ENCODE measurements at places on chromosomes 7 and 10.

GRCh38 chr7:32500922-32501341 is 5.6 kb downstream of the AVL9 start:
- no peak for DNase-seq

GRCh38 chr10:129637010-129637409 is 170.0 kb downstream of the MGMT start:
- no peak for DNase-seq

DNA sequence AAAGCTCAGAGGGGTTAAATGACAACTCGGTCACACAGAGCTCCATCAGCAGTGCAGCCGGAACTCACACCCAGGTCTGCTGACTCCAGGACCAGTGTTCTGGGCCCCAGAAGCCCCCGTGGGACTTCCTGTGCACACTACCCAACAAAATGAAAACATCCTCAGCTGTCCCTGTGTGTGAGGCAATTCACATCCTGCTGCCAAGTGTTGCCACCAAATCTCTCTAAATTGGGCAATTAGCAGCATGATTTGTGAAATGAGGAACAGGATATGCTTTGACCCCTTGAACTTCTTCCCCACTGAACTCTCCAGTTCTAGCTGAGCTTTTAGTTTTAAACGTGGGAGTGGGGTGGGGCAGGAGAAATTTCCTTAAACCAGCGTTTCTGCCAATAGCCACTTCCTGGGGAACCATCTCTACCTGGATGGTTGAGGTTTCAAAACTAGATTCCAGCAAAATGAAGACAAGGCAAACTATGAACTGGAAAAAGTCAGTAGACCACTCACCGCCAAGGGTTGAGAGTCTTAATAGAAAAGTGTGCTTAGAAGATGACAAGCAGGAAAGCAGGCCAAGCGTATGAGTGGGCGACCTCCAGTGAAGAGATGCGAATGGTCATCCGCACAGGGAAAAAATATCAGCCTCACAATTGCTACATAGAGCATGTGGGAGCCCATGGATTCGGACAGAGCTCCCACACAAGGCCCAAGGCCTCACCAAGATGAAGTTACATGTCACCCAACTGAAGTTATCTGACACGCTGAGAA is 51.9 kb upstream of the CHST15 start:
- no peak for DNase-seq

- DNase-seq = no peak
These were observed 26.9 kb downstream of the TWIST1 start for GRCh38 chr7:19090526-19090925.

GRCh38 chr10:44963772-44964633 is 4.4 kb downstream of the RASSF4 start:
- DNase-seq = no peak

DNA sequence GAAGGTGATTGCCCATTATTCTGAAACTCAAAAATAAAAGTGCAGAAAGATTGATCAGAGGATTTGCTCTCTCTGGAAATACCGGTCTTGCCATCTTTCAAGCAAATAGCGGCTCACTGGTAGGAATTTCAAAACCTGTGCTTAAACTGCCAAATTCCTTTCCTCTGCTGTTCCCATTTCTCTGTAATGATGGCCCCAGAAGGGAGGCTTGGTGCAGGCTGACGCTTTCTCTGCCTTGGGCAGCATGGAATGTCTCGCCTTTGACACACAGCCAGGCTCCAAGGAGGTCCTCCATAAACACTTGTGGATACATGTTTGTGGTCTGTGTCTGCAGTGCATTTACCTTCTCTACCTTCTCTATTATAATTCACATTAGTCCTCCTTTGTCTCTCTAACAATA is 146.8 kb downstream of the HIBADH start:
- no peak for DNase-seq

DNA sequence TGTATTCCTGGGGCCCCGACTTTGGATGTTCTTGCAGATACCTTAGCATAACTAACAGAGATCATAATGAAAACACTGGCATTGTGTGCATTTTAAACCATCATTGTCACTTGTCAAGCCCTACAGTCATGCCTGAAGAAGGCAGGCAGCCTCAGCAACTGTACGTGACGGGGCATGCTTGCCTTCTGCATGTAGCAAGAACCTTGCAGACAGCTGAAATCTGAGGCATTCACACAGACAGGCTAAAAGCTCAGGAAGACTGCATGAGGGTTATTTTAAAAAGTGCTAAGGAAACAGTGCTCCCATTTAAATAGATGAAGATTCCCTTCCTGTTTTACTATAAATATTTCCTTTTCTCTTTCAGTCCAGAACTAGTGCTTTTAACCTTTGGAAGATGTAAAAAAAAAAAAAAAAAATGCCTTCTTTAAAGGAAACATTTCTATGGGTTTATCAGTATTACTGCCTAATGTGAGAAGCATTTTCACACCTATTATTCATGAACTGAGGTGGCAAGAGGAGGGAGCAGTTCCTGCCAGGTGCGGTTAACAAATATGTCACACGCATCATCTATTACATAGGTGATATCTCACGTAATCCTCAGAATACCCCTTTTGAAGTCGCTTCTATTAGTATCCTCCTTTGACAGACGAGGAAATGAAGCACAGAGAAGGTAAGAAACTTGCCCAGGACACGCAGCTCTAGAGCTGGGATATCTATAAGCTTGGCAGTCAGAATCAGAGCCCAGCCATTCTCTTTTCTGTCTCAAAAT is 88.1 kb downstream of the PRKCQ start:
- no peak for DNase-seq

GRCh38 chr7:112167147-112167546 is 39.1 kb downstream of the DOCK4 start:
- DNase-seq = no peak

- DNase-seq = no peak
These were observed 53.8 kb downstream of the GRID1 start for GRCh38 chr10:86312701-86313270.

DNA sequence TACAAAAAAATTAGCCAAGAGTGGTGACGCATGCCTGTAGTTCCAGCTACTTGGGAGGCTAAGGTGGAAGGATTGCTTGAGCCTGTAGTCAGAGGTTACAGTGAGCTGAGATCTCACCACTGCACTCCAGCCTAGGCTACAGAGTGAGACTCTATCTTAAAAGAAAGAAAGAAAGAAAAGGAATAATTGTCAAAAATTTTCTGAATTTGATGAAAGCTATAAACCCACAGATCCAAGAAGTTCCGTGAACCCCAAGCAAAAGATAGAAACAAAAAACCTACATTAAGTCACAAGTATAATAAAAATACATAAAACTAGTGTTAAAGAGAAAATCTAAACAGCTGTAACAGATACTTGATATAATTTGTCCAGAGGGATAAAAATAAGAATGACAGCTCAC is 60.1 kb upstream of the KMT2C start:
- no peak for DNase-seq

- peak; percentile 56 for DNase-seq
These were observed 45.0 kb downstream of the ZCCHC24 start for GRCh38 chr10:79400146-79401004.

DNA sequence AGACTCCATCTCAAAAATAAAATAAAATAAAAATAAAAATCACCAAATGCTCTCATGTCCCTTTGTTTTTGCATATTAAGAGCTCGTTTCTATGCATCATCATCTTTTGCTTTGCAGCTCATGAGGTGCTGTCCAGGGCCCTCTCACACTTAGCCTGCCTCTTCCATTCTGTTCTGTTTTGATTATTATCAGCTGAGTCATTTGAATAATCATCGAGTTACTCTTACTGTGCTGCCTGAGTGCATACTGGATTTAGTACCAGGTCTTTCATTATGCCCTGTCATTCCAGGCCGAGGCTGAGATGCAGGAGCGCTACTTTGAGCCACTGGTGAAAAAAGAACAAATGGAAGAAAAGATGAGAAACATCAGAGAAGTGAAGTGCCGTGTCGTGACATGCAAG is 33.0 kb downstream of the UCMA start:
- DNase-seq = no peak

DNA sequence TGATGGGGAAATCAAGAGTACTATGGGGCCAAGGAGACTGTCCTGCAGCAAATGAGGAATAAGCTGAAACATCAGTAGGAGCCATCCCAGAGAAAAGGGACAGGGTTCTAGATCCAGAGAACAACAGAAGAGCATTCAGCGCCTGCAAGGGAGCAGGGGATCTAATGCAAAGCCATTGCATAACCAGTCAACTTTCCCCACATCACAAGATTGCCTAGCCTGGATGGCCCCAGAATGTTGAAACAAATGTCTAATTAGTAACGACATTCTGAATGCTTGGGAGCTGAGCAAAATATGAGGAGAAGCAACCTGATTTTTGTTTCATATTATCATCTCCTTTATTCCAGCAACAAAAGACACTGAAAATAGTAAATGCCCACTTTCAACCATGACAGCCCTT is 2.7 kb upstream of the MPP7 start:
- no peak for DNase-seq

DNA sequence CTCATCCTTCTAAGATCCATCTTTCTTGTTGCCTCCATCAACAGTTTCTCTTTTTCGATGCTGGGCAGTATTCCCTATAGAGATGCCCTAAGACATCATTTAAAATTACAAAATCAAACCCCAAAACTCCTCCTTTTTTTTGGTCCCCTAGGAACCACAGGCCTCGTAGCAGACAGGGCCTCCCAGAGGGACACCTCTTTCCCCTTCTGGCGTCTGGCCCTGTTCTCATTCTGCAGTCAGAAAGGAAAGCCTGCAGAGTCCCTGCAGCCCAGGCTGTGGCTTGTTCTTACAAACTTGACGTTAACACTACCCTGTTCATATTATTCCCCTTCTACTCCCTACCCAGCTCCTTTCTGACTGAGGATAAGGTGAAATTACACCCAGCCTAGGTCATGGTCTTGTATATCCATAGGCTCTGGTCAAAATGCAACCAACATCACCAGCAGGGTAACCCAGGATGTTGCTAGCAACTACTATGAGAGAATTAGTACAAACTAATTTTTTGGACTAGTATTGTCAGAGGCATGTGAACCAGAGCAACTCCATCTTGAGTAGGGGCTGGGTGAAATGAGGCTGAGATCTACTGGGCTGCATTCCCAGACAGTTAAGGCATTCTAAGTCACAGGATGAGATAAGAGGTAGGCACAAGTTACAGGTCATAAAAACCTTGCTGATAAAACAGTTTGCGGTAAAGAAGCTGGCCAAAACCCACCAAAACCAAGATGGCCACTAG is 3.5 kb upstream of the EPHA1 start:
- no peak for DNase-seq

- DNase-seq = no peak
These were observed 47.0 kb upstream of the PLEKHA1 start for GRCh38 chr10:122327237-122328206.

- DNase-seq = peak; percentile 19
These were observed 86.5 kb upstream of the NMT2 start for GRCh38 chr10:15254808-15255648.

GRCh38 chr7:69803699-69804516 is 205.6 kb downstream of the AUTS2 start:
- DNase-seq = no peak

- no peak for DNase-seq
These were observed 224.3 kb downstream of the THSD7A start for GRCh38 chr7:11607686-11608085.

Measured in activated T-cell treated with anti-CD3 and anti-CD28 coated beads for 48 hours (primary cell).